Stimulated activated CD4-positive, alpha-beta T cell treated with anti-CD3 and anti-CD28 coated beads, Interleukin-2, amount 100 ng/mL, for 4 hours (primary cell): ENCODE measurements at places on chromosomes 3 and 15.

DNA sequence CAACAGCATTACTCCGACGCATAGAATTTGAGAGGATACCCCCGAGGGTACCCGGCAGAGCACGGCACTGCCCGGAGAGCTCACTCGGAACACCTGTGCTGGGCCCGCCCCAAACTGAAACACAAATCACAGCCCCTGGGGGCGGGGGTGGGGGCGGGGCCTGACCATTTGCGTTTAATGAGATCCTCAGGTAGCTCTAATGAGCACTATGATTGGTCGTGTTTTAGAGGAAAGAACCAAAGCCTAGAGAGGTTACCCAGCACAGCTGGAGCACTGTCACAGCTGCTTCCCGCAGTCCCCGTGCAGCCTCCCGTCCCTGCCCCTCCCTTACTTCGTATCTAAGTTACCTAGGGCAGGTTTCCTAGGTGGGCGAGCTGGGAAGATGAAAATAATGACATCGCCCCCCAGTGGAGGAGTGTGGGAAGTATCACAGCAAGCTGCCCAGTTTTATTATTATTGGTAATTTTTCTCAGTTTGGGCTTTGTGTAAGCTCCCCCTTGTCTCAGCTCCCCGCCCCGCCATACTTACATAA, 187.1 kb downstream of the PDE8A start:
- peak; percentile 36 for DNase-seq

- no peak for DNase-seq
Measured at GRCh38 chr3:158106766-158107471, 699 bp upstream of the SHOX2 start.

GRCh38 chr3:113495035-113495434, 19.9 kb downstream of the SPICE1 start:
- DNase-seq = no peak

DNA sequence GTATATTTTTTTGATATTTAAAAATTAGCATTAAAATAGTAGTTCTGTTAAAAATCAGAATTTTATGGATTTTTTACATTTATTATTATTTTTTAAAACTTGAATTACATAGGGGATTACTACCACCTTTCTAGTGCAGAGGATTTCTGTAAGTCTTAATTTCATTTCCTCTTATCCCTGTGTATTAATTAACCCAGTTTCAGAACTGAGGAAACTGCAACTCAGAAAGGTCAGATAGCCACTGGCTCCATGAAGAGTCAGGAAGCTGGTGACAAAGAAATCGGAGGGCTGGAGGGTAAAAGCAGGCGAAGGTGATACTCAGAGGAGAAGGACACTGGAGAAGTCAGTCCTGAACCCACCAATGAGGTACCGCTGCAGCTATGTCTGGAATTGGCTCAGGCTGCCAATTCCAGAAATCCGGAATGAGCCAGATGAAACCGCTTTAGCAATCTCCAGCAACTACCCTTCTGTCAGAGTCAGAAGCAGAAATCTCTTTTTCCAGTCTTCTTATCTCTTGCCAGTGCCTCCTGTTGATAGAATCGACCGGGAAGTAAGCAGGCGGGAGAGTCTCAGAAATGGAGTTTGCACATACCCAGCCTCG, 308.5 kb downstream of the SV2B start:
- no peak for DNase-seq

- DNase-seq = no peak
Measured at GRCh38 chr3:65627062-65627461, 411.7 kb downstream of the MAGI1 start.

DNA sequence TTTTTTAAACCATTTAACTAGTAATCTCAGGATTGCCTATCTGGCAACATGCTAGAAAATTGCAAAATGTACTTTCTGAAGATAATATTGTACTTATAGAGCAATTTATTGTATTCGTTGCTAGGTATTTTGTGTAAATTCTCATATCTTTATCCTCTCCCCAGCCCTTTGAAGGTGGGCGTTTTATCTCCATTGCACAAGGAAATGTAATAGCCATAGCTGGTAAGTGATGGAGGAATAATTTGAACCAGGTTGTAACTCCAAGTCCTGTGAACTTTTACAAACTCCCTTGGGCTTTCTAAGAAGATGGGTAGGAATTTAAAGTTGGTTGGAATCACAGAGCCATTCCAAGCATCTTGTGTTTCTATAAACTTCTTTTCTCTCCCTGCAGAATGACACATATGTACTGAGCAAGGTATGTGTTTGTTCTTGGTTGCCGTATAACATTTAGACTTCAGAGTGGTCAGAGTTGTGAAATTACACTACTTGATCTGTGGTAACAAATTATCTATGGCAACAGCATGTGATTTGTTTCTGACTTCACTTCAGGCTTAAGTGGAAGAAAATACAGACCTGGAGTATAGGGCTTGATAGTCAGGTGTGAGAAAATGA, 170.9 kb downstream of the AKAP13 start:
- DNase-seq = no peak

DNA sequence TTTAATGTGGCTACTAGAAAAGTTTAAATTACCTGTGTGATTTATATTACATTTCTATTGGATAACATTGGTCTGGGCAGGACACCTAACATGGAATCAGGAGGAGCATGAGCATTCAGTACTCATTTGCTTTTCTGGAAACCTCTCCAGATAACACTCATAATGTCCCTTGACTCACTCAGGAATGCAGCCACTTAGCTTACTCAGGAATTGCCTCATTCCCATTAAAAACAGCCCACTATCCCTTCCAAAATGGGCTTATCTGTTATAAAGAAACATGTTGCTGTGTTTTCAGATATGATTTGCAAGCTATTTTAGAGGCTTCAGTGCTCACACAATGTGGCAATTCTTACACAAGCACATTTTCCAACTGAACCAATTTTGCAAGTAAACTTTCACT, 17.1 kb downstream of the GBE1 start:
- no peak for DNase-seq

DNA sequence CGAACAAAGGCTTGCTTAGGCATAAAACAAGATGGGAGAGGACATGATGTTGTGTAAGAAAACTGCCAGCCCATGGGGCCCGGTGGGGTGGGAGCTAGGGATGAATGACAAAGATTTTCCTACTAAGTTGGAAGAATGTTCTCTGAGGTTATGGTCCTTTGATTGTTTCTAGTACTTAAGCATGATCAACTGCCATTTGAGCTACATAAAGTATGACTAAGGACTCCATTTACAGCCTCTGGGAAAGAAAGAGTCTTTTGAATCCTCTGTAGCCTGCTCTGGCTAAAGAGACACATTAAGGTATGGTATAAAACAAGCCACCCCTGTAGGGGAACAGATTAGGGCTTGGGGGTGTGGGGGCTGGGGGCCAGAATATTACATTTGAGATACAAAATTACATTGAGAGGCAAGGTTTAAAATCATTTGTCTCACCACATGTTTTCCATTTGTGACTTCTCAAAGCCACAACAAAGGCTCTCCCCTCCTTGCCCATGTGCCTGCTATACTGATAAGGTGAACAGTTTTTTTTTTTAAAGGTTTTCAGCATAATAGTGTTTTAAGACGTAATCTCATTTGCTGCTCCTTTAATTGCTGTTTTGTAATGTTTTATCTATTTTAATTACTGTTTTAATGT, 323.4 kb downstream of the CHST2 start:
- no peak for DNase-seq

DNA sequence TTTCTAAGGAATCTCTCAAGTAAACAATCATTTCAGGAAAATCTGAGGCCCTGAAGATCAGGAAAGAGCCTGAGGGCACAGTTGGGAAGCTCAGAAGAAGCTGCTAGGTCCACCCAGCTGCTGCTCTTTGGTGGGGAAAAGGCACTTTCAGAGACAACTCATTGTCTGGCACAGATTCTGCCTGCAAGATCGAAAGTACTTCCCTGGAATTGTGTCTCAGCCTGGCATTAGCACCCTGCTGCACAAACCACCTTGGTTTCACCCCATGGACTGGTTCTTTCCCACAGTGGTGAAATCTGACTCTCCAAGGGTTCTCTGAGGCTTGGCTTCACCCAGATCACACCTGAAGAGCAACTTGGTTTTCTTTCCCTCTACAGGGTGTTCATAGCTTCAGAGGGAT, 18.7 kb downstream of the THRB start:
- DNase-seq = no peak

GRCh38 chr3:113685956-113686721, 10.3 kb downstream of the USF3 start:
- no peak for DNase-seq

- DNase-seq = no peak
Measured at GRCh38 chr3:22729981-22730380, 473.1 kb upstream of the UBE2E2 start.

DNA sequence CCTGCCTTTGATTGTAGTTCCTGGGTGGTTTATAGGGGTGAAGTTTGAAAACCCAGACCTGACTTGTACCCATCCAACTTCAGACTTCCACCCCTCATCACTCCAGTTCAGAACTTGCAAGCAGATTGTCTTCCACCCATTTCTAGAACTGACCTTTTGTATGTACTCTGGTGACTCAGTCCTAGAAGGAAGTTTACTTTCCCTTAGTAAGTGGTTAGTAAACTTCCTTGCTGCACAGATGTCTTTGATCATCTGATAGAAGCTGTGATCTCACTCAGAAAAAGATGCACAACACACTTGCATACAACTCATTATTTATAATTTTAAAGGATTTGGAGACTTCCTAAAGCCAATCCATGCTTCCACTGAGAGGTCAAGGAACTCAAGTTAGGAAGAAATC, 368.0 kb downstream of the MFSD1 start:
- DNase-seq = no peak

GRCh38 chr3:187952849-187953248, 201.1 kb upstream of the LPP start:
- DNase-seq = no peak

DNA sequence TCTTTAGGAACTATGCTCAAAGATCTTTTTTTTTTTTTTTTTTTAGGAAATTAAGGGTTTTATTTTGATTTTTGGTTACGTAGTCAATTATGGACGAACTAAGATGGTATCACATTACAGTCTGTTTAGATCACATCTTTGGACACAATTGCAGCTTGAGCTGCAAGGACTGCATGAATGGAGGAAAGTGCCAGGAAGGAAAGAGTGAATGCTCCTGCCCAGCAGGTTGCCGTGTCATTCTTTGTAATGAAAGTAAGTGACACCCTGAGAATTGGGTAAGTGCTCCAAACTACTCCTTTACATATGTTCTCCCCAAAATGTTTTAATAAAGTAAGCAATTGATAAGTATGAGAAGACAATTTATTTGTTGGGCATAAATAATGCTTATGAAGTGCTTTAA, 716.5 kb upstream of the GOLIM4 start:
- no peak for DNase-seq

DNA sequence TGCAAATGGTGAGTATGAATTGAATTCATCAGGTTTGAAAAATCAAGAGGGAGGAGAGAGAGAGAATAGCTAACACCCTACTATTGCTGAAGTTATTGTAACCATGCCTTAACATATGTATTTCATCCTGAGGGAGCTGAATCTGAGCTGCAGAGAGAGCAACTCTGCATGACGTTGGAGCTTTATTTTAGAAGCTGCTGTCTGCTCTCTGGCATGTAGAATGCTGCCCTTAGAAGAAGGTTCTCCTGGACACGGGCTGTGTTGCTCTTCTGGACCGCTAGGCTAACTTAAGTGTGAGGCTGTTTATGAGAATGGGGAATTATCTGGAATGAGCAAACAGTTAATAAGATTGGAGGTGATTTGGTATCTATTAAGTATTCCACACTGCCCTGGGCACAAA, 814.6 kb downstream of the AGBL1 start:
- no peak for DNase-seq
